Pancreas (tissue), 10 donors: ENCODE measurements at places on chromosomes 6 and 20. TPM values are rescaled to one million over a fixed set of nuclear protein-coding genes. Genes with fewer than 3 reads are reported as not detected.

Gene WFDC10B
- not detected for polyA plus RNA-seq

Gene TFAP2B
- polyA plus RNA-seq = not detected

Gene TRIM15
- 0.16 TPM for polyA plus RNA-seq

Gene ARHGAP18
- 11.6 TPM for polyA plus RNA-seq

Gene PPIL1
- 7.7 TPM for polyA plus RNA-seq

Gene SOX18
- polyA plus RNA-seq = 6.4 TPM

Gene SYCP2
- 4.0 TPM for polyA plus RNA-seq

Gene MAS1
- under 0.01 TPM for polyA plus RNA-seq

Gene ZBTB46
- polyA plus RNA-seq = 3.6 TPM

Gene MUCL3
- polyA plus RNA-seq = 0.04 TPM

Gene ATP6V1G2
- polyA plus RNA-seq = 2.1 TPM

Gene BICRAL
- polyA plus RNA-seq = 5.3 TPM

Gene TINAG
- polyA plus RNA-seq = not detected

Gene SPATS1
- 0.19 TPM for polyA plus RNA-seq

Gene LPIN3
- 47.5 TPM for polyA plus RNA-seq

Gene SRPK1
- 9.8 TPM for polyA plus RNA-seq

Gene DDX43
- 1.6 TPM for polyA plus RNA-seq

Gene NOX3
- polyA plus RNA-seq = not detected

Gene CALHM4
- polyA plus RNA-seq = not detected

Gene LBP
- polyA plus RNA-seq = not detected

Gene TGM3
- polyA plus RNA-seq = 0.40 TPM

Gene MYBL2
- 14.5 TPM for polyA plus RNA-seq

Gene TMEM74B
- polyA plus RNA-seq = 4.4 TPM

Gene C20orf204
- polyA plus RNA-seq = 3.7 TPM

Gene GPSM3
- polyA plus RNA-seq = 5.4 TPM

Gene C6orf58
- 0.45 TPM for polyA plus RNA-seq

Gene NMBR
- polyA plus RNA-seq = not detected

Gene ACTR5
- 9.8 TPM for polyA plus RNA-seq

Gene ZNF311
- 0.92 TPM for polyA plus RNA-seq

Gene PMEPA1
- 45.5 TPM for polyA plus RNA-seq

Gene ASIP
- polyA plus RNA-seq = not detected

Gene PGC
- 1.5 TPM for polyA plus RNA-seq

Gene POU3F2
- not detected for polyA plus RNA-seq

Gene HS3ST5
- 0.26 TPM for polyA plus RNA-seq

Gene ZBTB12
- 2.1 TPM for polyA plus RNA-seq

Gene PHACTR3
- polyA plus RNA-seq = 1.2 TPM

Gene RANBP9
- polyA plus RNA-seq = 16.0 TPM

Gene POU5F1
- 32.1 TPM for polyA plus RNA-seq

Gene ETV7
- polyA plus RNA-seq = 1.7 TPM

Gene SLC17A1
- polyA plus RNA-seq = not detected

Gene GSTA3
- not detected for polyA plus RNA-seq

Gene RWDD2A
- 6.2 TPM for polyA plus RNA-seq

Gene NRSN1
- polyA plus RNA-seq = 1.2 TPM

Gene TCF21
- polyA plus RNA-seq = 0.77 TPM

Gene GUCA1A
- polyA plus RNA-seq = not detected
